ENCODE measurements at places on chromosomes 4 and X. TPM values are rescaled to one million over a fixed set of nuclear protein-coding genes. Genes with fewer than 3 reads are reported as not detected.

Gene GPM6B
- total RNA-seq, result 2.3 TPM

Gene RRAGB
- total RNA-seq, result 10.2 TPM

Gene TLR10
- 0.42 TPM for total RNA-seq

Gene MAGEA10
- not detected for total RNA-seq

All from mesenteric fat pad (tissue), 1 donor.